ENCODE measurements at places on chromosomes 5 and 9. TPM values are rescaled to one million over a fixed set of nuclear protein-coding genes. Genes with fewer than 3 reads are reported as not detected.

DNA sequence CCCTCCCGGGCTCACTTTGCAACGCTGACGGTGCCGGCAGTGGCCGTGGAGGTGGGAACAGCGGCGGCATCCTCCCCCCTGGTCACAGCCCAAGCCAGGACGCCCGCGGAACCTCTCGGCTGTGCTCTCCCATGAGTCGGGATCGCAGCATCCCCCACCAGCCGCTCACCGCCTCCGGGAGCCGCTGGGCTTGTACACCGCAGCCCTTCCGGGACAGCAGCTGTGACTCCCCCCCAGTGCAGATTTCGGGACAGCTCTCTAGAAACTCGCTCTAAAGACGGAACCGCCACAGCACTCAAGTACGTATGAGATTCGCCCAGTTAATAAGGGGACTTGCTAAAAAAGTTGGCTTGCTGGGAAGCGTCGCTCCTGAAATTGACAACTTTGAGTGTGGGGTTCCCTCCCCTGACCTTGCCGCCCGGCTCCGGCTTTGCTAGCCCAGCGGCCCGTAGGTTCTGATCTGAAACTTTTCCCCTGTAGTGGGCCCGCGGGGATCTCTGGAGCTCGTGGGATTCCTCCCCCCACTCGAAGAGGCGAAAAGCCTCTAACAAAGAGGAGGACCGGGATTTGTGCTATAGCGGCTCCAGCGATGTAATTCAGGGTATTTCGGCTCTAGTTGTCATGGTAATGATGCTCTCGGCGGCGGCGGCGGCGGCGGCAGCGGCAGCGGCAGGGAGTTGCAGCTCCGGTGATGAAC lies 572 bp downstream of the NR4A3 start:
- DNase-seq, result peak; percentile 64
- peaks cover 71% of the 10 kb centered on the region for H3K4me1 ChIP-seq
- peaks cover 2% of the 10 kb centered on the region for H3K36me3 ChIP-seq
- H3K27me3 ChIP-seq, result peaks cover 11% of the 10 kb centered on the region
- H3K27ac ChIP-seq, result peak overlapping the region; percentile 92

The BRD3 gene
- total RNA-seq, result 42.1 TPM

DNA sequence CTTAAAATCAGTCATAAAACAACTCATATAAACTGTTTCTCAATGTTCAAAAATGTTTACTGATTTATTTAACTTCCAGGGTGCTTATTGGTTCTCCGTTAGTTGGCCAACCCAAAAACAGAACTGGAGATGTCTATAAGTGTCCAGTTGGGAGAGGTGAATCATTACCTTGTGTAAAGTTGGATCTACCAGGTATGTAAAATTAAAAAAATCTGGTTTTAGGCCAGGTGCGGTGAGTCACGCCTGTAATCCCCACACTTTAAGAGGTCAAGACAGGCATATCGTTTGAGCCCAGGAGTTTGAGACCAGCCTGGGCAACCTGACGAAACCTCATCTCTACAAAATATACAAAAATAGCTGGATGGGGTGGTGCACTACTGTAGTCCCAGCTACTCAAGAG lies 73.7 kb downstream of the ITGA1 start:
- H3K36me3 ChIP-seq, result no peaks in the 10 kb centered on the region
- no peak for DNase-seq
- H3K27me3 ChIP-seq, result no peaks in the 10 kb centered on the region
- H3K4me3 ChIP-seq, result no peak overlapping the region
- H3K27ac ChIP-seq, result no peak overlapping the region

DNA sequence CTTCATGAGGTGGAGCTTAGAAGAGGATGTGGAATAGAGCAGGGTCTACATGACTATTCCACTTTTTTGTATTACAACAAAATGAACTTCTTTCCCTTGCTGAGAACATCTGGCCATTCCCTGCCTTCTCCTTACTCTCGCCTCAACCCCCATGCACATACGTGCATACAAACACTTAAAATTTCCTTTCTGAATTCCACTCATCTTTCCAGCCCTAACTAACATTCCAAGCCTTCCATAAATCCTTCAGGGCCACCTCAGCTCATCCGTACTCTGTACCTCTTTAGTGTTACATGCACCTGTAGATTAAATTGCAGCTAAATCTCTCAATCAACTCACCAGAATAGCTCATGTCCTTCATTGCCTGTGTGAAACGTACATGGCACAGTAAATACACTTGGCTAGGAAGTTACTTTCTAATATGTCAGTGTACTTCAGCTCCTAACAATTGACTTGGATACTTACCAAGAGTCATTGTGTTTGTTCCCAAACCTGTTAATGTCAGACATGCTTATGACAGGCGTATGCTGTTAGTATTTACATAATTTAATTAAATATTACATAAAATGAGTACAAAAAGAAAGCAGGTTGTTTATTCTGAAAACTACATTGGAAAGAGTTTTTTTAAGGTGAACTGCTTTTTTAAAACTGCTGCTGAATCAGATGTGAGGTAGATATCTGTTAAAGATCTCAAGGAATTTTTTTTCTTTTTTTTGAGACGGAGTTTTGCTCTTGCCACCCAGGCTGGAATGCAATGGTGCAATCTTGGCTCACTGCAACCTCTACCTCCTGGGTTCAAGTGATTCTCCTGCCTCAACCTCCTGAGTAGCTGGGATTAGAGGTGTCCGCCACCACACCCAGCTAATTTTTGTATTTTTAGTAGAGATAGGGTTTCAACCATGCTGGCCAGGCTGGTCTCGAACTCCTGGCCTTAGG lies 55.7 kb downstream of the GLIS3 start:
- no peaks in the 10 kb centered on the region for H3K36me3 ChIP-seq
- no peak overlapping the region for H3K27ac ChIP-seq
- H3K4me1 ChIP-seq, result peaks cover 13% of the 10 kb centered on the region
- no peaks in the 10 kb centered on the region for H3K27me3 ChIP-seq
- H3K4me3 ChIP-seq, result no peak overlapping the region
- no peak for DNase-seq

DNA sequence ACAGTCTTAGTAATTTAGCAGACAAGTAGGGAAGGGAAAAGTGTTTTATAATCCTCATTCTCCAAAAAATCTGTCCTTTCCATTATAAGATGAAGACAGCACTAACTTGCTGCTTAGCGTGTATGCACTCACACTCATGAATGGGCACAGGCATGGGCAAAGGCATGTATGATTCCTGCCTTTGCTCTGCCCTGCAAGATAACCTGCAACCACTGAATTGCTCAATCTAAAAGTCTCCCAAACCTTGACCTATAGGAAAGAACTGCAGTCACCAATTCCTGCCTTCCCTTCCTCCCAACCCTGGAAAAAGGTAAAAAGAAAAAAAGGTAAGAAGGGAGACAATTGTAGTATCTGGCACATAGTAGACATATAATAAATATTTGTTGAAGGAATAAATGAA lies 40.8 kb downstream of the ELL2 start:
- H3K4me3 ChIP-seq, result no peak overlapping the region
- no peak overlapping the region for H3K27ac ChIP-seq
- no peaks in the 10 kb centered on the region for H3K36me3 ChIP-seq
- no peaks in the 10 kb centered on the region for H3K27me3 ChIP-seq
- no peak for DNase-seq
- H3K4me1 ChIP-seq, result peaks cover 49% of the 10 kb centered on the region

Measured in activated CD8-positive, alpha-beta T cell treated with anti-CD3 and anti-CD28 coated beads, Interleukin-2, amount 10 ng/mL, durations not matched to agents 7 days and 5 days (primary cell).